Colonic mucosa (tissue), 4 donors: ENCODE measurements at places on chromosomes 2 and 18. TPM values are rescaled to one million over a fixed set of nuclear protein-coding genes. Genes with fewer than 3 reads are reported as not detected.

DNA sequence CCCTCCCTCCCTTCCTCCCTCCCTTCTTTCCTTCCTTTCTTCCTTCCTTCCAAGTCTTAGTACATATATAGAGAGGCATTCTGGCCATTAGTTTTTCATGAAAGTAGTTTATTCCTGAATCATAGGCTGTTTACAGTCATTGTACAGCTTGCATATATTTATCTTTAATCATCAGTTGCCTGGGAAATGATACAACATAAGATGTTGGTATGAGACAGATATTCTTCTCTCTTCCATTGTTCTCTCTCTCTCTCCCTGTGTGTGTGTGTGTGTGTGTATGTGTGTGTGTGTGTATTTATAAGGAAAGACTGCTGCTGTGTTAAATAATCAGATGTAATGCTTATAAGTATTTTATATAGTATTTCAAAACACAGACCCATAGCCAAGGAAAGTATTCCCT is 289.8 kb upstream of the UBE2E3 start:
- DNase-seq: no peak

CHRNA1 gene
- total RNA-seq: 1.1 TPM

DNA sequence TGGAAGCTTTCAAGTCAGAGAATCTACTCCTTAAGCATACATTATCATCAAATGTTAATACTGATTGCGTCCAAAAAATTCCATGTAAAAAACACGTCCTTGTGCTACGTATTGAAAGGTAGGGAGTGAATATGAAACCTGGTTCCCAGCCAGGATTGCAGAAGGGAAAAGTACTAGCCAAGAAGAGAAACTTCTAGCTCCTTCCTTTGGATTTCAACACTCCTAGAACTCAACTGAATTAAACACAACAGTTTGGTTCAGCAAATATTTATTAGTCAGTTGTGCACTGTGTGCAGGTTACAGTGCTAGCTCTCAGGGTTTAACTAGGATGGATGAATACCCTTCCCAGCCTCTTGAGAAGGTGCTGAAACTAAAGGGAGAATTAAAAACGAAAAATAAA is 33.9 kb upstream of the FHL2 start:
- no peak for DNase-seq

DNA sequence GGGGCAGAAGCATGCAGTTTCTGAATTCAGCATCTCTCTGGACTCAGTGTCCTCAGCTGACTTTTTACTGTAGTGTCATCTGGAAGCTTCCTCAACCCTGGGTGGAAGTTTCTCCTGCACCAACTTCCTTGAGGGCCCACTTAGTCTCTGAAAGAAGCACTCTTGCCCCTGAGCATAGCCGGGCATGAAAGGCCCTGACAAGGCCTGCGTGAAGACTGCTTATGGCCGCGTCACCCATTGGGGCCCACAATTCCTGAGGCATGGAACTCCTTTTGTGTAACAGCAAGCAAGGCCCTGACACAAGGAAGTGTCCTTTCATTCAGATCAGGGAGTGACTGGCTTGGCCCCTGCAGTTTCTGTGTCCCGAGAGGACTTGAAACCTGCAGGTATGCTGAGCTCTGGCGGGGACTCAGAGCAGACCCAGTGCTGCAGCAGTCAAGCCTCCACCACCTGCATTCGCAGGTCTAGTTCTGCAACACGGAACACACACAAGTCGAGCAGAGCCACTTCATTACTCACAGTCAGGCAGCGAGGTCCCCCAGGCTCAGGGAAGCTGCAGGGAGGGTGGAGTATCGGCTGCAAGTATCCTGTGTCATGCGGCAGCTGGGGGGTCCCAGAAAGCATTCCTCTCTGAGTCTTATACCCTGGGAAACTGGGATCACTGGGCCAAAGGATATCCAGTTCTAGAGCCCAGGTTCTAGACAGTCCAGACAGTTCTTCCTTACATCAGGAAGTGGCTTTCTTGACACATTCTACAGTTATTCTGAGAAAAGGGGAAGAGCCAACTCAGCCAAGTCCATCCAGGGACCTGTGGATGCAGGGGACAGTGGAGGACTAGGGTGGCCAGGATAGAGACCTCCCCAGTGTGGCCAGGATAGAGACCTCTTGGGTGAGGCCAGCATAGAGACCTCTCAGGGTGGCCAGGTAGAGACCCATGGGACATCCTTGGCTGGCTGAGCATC is 35.6 kb upstream of the PRLH start:
- DNase-seq: no peak

DNA sequence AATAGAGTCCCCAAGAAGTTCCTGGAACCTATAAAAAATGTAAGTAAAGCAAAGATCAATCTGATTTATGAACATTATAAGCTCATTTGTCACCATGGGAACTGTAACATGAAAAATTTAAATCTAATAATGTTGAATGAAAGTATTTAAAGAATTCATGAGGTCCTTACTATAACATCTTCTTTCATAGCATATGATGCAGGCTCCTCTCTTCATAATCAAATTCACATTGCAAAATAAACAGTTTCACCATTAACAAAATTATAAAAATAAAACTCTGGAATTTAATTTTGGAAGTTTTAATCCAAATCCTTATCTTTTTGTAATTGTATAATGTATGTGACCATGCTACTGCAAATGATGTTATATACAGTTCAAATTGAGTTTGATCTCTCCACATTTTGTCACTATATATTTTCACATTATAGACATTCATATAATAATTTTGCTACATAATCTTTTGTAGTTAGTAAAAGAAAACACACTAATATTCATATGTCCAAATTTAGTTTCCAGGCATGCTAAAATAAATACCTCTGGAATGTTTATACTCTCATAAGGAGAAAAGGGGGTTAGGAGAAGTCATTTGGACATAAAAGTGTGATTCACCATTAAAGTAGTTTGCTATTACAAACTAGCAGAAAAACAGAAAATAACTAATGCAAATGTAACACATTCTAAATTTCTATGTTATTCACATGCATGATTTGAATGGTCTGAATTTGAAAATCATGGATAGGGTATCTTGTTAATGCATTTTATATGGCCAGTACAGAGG is 954.1 kb downstream of the DSC3 start:
- DNase-seq: no peak

GRCh38 chr2:232689152-232689910 is 7.8 kb upstream of the GIGYF2 start:
- no peak for DNase-seq

GRCh38 chr18:21262979-21263378 is 20.9 kb downstream of the GREB1L start:
- no peak for DNase-seq

DNA sequence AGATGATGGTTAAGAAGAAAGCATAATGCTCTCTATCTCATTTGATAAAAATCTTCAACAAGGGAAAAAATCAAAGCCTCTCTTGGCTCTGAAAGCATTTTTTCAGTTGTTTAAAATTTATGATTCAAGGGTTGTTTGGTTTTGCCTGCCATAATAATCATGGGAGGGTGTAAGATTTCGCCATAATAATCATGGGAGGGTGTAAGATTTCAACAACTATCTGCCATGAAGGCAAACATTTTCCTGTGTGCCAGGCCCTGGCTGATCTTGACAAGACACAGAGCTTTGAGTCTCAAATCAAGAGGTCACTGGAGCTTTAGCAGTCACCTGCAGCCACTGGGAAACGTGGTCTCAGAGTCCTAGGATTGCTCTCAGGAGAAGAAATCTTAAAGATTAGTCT is 175.1 kb upstream of the PIEZO2 start:
- DNase-seq: no peak

DNA sequence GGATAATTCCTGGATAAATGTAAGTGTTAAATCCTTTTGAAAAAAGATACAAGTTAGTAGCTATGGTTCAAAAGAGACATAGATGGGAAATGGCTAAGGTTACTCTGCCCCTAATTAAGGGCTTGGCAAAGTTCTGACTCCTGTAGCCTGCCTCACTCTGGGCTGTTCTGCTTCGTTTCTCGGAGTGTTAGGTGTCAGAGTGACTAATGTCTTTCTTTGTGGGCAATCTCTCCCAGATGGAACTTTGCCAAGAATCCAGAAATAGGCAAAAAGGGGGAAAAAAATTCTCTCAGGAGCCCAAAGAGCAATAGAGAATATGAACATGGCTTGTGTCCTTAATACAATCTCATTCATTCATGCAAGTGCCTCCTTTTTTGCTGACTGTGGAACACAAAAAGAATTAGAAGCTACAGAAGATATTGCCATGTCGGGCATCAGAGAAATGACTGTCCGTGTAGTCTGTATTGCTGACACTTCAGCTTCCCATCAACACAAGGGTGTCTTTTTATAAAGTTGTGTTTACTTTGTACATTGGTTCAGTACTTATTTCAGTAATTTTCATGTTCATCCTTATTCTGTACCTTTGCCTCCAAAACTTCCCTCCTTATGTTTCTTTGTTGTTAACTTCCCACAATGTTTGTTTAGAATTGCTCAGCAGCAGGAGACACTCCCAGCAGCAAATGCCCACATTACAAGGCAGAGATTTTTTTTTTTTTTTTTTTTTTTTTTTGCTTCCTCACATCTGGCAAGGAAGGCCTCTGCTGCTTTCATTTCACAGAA is 134.0 kb downstream of the FTCDNL1 start:
- no peak for DNase-seq

GRCh38 chr2:233967164-233967563 is 50.0 kb downstream of the TRPM8 start:
- no peak for DNase-seq

MDH1B gene
- 0.50 TPM for total RNA-seq

LRRTM1 gene
- 0.66 TPM for total RNA-seq

DNA sequence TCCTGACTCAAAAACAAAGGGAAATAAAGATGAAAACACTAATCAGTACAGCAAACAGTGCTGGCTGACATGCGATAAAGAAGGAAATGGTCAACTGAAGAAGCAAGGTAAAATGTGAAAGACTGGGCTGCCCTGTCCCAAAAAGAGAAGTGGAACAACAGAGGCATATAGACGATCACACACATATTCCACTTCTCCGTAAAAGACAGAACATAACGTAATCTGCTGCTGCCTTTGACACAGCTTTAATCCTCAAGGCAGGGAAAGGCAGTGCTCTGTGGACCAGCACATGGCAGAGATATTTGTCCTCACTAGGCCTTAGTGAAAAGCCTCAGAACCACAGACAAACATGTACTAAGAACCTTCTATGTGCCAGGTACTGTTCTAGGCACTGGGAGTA is 24.3 kb upstream of the REL start:
- no peak for DNase-seq

DNA sequence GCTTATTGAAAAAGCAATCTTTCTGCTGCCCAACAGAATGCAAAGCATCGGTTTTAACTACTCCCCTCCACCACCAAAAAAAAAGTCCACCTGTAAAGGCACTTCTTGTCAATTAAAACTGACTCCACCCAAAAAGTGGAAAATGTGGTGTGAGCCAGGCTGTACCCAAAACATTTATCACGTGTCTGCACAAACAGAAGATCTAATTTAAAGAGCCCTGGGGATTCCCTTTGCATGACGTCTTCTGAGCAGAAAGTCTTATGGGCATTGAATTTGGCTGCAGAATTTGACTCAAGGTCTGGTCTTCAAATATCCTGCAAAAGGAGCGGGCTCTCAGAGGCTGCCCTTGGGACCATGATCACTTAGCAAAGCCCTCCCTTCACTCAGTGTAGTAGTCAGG is 358.3 kb upstream of the KLHL29 start:
- no peak for DNase-seq

DNA sequence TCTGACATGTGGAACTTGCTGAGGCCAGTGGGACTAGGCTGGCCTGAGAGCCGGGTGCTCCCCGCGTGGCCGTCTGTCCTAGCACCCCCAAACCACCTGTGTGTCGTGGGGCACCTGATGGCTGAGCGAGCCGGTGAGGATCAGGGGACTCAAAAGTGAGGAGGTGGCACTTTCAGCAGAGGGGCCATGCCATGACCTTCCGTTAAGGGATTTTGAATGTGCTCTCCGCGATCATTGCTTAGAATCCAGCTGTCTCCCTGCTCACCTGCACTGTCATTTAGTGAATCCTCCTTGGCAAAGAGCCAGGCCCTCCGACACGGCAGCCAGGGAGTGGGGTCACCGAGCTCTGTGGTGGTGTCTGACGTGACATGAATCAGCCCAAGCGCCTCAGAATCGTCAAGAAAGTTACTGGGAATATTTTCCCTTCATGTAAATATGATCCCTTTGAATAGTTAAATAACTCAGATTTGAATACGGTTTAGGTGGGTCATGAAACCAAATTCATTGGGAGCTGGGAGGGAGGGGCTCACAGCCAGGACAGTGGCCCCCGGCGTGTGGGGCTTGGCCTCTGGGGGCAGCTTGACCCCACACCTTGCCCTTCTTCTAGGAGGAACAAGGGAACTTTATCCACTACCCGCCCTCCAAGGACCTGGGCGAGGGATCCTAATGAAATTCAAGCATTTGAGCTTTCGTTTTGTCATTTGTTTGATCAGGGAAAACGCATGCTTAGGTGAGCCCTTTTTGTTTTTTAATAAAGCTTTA is 9.5 kb downstream of the NFATC1 start:
- DNase-seq: no peak

- DNase-seq: peak; percentile 52
Measured at GRCh38 chr2:24490181-24490689, 819 bp upstream of the NCOA1 start.

- DNase-seq: no peak
Measured at GRCh38 chr2:61774351-61774750, 79.5 kb downstream of the FAM161A start.
